CD4-positive, alpha-beta T cell treated with Interleukin-15 for 4 hours (primary cell): ENCODE measurements at places on chromosomes 1 and 21.

DNA sequence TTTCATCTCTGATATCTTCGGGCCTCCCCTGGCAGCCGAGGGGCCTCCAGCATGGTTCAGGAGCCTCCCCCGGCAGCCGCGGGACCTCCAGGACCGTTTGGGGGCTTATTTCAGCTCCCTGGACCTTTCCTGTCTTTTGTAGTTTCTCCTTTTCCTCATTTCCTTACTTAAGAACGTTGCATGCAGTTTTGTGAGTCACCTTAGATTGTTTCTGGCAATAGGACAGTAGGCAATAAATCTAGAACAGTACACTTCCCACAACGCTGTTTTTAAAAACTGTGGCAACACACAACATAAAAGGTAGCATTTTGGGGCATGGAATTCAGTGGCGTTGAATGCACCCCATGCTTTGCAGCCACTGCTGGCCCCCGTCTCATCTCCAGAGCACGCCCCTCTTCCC lies 24.4 kb downstream of the FAAP20 start:
- DNase-seq: no peak

- no peak for DNase-seq
Observed at GRCh38 chr1:48619539-48619938, 147.5 kb upstream of the SPATA6 start.

DNA sequence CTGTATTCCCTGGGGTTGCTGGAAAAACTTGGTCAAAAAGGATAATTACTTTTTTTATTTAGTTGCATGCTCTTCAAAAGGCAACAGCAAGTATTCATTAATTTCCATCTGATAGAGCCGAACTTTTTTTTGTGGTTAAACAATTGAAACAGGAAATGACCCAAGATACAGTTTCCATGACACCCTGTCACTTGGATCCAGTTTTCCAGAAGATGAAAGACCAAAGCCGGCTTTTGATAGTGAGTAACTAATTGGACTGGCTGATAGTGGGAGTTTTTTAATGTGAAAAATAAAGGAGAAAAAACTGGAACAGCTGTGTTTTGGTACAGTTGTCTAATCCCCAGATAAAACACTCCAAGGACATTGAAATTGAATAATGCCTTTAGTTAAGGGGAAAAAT lies 33.0 kb downstream of the CACHD1 start:
- DNase-seq: no peak

DNA sequence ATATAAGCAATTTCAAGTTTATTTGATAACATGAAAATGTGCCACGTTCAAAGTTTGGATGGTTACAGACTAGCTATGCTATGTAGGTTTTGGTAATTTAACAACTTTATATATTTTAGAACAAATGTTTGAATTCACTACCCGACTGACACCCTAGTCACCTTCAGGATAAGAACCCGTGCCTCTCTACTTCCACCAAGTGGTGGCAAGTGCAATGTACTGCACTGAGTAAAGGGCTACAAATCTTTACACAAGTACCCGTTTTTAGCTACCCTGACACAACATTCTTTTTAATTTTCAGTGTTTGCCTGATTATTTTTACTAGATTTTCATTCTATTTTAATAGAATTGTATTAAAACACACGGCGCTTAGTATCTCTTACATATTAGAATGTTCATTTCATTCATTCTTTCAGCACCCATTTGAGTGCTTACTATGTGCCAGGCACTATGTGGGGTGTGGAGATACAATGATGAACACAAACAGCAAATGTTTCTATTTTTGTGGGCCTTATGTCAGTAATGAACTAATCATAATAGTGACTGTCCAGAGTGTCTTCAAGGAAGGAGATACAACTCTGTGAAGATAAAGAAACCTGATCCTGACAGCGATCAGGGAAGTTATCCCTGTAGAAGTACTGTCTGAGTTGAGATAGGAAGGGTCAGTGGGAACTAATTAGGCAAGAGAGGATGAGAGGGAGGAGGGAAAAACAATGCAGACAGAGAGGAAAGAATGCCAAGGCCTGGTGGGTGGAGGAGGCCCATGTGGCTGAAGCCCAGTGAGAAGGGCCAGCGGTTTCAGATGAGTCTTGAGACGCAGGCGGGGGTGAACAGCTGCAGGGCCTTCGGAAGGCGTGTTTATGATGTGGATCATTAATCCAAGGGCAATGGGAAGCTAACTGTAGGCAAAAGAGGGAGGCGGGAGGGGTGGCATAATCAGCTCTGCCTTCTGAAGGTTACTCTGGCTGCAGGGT lies 3.8 kb downstream of the LCA5L start:
- peak; percentile 50 for DNase-seq

- no peak for DNase-seq
Observed at GRCh38 chr1:8723010-8723409, 94.4 kb downstream of the RERE start.

DNA sequence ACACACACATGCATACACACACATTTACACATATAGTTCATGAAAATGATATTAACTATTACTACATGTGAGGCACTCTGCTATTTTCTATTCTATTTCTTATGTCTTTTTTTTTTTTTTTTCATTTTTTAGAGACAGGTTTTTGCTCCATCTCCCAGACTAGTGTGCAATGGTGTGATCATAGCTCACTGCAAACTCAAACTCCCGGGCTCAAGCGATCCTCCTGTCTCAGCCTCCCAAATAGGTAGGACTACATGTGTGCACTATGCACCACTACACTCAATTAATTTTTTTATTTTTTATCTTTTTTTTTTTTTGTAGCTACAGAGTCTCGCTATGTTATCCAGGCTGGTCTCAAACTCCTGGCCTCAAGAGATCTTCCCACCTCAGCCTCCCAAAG lies 48.8 kb upstream of the RAB4A start:
- DNase-seq: no peak

DNA sequence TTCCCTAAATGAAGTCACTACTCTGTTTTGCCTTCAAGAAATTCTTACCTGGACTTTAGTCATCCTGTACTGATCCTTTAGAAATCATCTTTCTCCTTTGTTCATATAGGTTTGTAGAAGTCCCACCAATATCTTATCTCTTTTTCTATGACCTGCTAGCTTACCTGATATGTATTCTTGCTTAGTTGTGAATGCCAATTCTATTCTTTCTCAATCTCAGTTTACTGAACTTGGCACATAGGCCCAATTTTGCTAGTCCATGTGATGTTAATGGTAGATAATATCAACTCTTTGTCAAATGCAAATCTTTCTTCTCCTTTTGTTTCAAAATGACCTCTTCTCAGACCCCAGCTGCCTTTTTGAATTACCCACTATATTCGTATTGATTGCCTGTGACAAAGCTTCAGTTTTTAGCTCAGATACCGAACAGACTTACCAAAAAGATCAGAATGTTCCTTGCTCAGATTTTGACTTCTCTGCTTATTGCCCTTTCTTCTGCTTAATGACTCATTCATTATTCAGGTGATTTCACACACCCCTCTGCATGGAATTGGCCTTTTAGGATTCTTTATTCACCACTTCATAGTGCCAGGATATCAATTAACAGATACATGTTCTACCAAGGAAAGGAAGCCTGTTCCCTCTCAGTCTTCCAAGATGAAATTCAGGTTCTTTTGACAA lies 20.6 kb downstream of the IPO9 start:
- DNase-seq: no peak

DNA sequence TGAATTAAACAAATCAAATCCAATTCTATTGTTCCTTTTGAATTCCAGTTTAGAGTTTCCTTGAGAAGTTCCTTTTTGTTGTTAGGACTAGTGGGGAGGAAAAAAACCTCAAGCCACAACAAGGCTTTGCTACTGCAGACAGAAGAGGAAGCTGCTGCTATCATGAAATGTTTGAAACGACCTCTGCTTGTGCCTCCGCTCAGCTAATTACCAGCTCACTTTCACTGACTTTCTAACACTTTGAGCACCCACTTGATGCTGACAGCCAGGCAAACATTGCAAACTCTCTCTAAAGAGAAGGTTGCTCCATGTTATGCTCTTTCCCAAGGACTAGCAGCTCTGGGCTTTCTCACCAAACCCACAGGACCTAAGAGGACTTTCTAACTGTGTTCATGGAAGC lies 203.9 kb upstream of the PROX1 start:
- no peak for DNase-seq

GRCh38 chr1:23188434-23188884 lies 19.8 kb upstream of the LUZP1 start:
- DNase-seq: no peak

- DNase-seq: no peak
Observed at GRCh38 chr1:42646056-42646455, 12.2 kb upstream of the PPIH start.

GRCh38 chr1:58345215-58346035 lies 201.1 kb downstream of the OMA1 start:
- DNase-seq: no peak

DNA sequence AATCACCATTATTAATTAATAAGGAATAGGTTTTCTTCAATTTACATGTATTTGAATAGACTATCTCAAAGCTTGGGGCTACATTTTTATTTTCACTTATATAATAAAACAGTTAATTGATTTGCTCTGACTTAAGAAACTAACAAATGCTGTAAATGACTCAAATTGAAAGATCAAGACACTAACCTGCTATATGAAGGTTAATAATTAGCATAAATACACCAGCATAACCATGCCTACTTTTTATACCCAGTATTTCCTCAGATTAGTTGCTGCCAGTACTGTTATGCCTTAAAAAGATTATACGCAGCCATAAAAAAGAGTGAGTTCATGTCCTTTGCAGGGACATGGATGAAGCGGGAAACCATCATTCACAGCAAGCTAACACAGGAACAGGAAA lies 1545.1 kb downstream of the AMY1C start:
- DNase-seq: no peak

DNA sequence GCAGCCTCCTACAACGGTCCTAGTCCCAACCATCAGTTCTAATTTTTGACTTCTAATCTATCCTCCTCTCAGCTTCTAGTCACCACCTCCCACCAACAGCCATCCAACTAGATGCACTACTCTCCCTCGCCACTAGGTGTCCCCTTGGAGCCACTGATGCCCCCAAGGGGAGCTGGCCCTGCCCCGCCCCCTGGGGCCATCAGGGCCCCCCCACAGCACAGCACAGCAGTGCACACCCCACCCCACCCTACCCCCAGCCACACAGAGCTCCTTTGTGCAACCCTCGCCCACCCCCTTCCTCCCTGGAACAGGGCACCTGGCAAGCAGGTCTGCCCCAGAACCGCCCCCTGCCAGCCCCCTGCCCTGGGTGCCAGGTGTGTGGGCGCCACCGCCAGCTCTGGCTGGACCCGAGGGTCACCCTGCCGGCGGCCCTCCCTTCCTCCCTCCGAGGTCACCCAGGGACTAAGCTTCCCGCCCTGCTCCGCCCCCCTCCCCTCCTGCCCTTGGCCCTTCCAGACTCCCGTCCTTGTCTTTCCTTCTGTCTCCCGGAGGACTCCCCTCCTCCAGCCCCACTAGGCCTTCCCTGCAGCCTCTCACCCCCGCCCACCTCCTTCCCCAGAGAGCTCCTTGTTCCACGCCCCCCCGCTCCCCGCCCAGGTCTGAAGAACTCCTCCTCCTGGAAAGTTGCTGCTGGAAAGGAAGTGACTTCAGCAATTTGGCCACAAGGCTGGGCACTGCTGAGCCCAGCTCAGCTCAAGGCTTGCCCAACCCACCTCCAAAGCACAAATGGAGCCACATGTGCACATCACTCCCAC lies 47.0 kb downstream of the AHDC1 start:
- DNase-seq: peak; percentile 77

GRCh38 chr1:43781574-43781973 lies 74.2 kb downstream of the ST3GAL3 start:
- DNase-seq: no peak

DNA sequence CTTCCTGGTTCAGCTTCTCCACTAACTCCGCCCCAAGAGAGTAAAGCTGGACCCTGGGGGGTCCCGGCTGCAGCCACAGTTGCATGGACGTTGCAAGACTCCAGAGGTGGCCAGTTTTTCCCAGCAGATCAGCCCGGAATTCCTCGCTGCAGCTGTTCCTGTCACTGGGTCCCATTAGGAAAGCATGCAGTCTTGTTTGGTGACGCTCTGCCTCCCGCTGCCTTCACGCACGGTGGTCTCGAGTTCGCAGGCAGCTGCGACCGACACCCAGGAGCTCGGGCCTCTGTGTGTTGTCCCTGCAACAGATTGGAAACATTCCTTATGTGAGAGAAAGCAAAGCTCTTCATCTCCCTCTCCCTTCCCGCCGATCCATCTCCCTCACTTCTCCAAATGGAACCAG lies 162.8 kb downstream of the PRDM16 start:
- no peak for DNase-seq

- DNase-seq: no peak
Observed at GRCh38 chr21:31804008-31804394, 68.8 kb upstream of the HUNK start.

- DNase-seq: peak; percentile 17
Observed at GRCh38 chr1:159790237-159790917, 9.6 kb downstream of the DUSP23 start.

DNA sequence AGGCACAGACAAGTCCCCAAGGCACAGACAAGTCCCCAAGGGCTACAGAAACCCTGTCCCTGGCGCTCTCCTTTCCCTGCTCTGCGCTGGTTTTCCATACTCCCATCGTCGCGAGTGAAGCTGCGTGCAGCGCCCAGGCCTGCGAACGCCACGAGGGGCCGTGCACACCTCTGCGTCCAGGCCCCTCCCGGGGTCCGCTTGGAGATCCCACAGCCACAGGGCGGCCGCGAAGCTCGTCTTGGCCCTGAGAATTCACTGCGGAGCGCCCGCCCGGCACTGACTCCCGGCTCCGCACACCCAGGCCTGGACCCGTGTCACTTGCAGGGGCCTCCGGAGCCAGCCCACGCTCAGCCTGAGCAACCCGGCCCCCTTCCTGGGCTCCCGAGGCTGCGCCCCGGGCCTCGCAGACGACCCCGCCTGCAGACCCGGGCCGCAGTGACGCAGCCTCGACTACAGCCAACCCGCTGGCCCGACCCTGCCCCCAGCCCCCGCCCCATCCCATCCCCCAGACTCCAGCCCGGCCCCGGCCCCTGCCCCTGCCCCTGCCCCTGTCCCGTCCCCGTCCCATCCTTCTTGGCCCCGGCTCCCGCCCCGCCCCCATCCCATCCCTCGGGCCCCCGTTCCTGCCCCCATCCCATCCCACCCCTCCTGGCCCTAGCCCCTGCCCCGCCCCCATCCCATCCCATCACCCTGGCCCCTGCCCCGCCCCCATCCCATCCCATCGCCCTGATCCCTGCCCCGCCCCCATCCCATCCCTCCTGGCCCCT lies 841 bp downstream of the POFUT2 start:
- no peak for DNase-seq

- no peak for DNase-seq
Observed at GRCh38 chr1:225435076-225435475, 7.2 kb upstream of the LBR start.

DNA sequence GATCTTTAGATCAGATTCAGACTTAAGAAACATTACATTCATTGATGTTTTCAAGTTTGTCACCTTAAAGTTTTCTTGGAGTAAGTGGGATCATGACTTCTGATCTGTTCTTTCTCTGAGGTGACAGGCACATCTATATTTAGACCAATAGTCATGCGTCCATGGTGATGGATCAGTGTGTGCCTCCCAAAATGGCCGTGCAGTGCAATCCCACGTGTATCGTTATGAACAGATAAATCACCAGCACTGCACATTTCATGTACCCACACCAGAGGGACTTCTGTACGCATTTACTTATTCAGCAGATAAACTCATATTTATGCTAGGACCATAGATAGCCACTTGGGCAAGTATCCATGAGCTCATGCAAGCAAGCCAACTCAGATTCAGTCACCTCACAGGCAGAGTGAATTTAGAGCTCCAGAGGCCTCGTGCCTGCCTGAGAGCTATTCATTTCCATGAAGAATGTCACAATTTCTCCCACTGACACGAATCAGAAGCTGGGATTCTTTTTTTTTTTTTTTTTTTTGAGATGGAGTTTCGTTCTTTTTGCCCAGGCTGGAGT lies 13.9 kb upstream of the WDR26 start:
- DNase-seq: no peak
